ENCODE measurements at places on chromosomes 2 and 18. TPM values are rescaled to one million over a fixed set of nuclear protein-coding genes. Genes with fewer than 3 reads are reported as not detected.

Gene ZNF516
- total RNA-seq, result 9.4 TPM

Gene HOXD1
- 1.8 TPM for total RNA-seq

Gene KCTD1
- 11.5 TPM for total RNA-seq

Gene ZNF521
- total RNA-seq, result 78.2 TPM

Gene KLF11
- 3.6 TPM for total RNA-seq

Gene AQP12B
- total RNA-seq, result not detected

Gene PIAS2
- total RNA-seq, result 14.1 TPM

Gene FRZB
- not detected for total RNA-seq

Gene IL1R2
- 0.19 TPM for total RNA-seq

Gene ALPI
- total RNA-seq, result not detected

Gene CRYGA
- not detected for total RNA-seq

Gene ALMS1
- 8.9 TPM for total RNA-seq
